Stimulated activated naive CD4-positive, alpha-beta T cell treated with Interleukin-2 at 50 U/mL for 16 hours (primary cell): ENCODE measurements at places on chromosomes 16 and 17.

- no peak for DNase-seq
Observed at GRCh38 chr16:55490301-55490700, 11.3 kb downstream of the MMP2 start.

DNA sequence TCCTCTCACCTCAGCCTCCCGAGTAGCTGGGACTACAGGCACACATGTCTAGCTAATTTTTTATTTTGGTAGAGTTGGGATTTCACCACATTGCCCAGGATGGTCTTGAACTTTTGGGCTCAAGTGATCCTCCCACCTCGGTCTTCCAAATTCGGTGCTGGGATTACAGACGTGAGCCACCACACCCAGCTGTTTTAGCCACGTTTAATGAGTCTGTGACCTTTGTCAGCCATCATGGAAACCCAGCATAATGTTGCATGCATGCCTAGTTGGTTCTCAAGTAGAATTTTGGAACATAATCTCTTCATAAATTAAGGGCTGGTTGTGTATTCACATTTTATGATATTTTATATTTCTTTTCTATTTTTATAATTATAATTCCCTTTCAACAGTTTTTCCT lies 42.0 kb downstream of the GOSR1 start:
- no peak for DNase-seq

DNA sequence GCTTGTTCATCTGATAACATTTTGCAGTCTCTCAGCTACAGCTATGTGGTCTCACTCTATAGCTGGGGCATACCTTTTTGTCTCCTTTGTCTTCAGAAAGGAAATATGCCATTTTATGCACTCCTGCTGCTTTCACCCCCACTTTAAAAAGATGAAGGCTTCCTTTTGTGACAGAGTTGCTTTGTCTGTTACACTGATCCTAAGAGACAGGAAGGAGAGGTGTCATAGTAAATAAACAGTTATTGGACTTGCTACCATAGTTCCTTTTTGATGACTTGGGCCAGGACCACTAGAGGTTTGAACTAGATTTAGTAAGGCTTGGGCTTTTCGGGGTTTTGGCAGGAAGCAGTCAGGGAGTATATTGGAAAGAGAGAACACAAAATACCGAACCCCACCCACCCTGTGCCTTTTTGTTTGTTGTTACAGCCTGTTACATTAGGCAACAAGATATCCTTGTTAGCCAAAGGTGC lies 1.8 kb upstream of the METTL9 start:
- DNase-seq: no peak

GRCh38 chr16:81527477-81528178 lies 83.0 kb downstream of the CMIP start:
- DNase-seq: no peak

- no peak for DNase-seq
Observed at GRCh38 chr16:87226926-87227295, 90.3 kb downstream of the C16orf95 start.

DNA sequence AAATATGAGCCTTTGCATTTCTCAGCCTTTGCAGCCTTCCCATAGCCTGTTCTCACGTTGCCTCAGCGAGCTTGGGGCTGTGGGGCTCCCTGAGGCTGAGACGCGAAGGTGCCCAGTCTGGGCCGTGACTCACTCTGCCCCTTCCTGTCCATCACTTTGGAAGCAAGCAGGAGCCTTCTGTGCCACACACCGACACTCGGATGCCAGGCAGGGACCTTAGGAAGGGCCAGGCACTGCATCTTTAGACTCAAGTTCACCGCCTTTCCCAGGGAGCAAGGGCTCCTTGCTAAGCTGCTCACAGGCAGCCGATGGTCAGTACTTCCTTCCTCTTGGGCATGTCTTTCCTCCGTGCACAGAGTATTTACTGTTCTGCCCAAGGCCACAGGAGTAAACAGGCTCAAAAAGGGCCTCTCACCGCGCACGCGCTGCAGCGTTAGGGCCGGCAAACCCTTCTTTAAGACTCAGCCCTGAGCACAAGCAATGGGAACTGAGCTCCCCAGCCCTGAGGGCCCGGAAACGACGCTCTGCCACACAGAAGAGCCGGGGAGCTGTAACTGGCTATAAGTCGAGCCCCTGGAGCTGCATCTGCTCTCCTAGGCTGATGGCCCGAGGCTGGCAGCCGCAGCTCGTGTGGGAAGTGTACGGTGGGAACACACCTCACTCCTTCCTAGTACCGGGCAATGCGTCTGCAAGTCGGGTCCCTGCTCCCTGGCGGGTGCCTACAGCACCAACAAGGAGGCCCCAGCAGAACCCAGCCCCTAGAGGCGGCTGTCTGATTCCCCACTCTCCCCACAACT lies 7.2 kb downstream of the TIMM22 start:
- no peak for DNase-seq
